Fibroblast of skin of scalp (primary cell): ENCODE measurements at places on chromosomes 13 and 19.

DNA sequence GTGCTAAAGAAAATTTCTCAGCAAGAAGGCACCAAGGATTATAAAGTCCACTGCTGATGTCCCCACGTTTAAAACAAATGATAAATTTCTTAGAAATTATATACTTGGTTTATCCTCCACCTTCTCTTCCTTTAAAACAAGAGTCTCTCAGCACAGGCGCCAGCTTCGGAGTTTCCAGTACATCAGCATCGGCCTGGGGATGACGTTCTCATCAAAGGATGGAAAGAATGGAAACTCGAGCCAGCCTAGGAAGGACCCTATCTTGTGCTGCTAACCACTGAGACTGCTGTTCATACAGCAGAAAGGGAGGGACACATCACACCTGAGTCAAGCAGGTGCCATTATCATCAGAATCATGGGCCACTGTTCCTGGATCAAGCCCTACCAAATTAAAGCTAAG, 29.8 kb upstream of the ZNF83 start:
- no peak for DNase-seq

GRCh38 chr13:75633285-75633684, 2.8 kb upstream of the LMO7 start:
- peak; percentile 98 for DNase-seq

DNA sequence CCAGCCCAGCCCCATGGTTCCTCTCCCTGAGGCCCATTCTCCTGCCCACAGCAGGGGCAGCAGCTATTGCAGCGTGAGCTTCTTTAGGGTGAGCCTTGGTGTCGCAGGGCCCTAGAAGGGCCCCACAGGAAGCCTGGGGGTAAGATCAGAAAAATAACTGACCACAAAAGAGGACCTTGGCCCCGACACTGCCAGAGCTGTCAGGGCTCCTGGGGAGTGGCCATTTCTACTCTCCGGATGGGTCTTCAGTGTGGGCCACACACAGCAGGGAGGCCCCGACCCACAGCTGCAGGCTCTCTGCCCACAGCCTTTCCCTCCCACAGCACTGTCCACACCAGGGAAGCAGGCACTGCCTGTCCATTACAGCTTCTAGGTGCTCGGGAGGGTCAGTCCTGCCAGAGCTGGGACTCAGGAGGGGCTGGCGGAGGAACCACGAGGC, 3.5 kb upstream of the SIGLEC8 start:
- DNase-seq = no peak

- DNase-seq = no peak
Observed at GRCh38 chr19:6209233-6209632, 70.5 kb downstream of the MLLT1 start.

DNA sequence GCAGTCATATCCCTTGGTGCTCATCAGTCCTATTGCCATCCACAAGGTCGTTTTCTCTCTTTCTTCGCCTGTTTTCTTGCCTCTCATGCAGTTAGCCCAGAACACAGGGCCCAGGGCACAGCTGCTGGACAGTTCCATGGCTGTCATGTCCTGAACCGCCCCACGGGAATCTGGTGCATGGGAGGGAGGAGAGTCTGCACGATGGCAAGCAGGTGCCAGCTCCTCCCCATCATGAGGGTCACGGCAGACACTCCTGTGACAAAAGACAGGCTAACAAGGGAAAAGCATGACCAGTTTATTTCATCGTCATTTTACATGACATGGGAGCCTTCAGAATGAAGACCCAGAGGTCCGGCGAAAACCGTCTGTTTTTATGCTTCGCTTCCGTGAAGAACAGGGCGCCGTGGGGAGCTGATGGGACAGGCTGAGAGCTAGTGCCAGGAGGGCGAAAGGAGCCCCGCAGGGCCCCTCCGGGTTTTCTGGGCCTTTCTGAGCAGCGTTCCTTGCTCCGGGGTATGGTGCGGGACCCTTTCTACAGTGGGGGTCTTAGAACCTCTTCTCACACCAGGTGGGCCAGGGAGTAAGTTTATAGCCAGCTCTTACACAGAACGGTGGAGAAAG, 135.7 kb downstream of the STK24 start:
- no peak for DNase-seq

- DNase-seq = no peak
Observed at GRCh38 chr13:99331881-99332293, 24.7 kb upstream of the GPR183 start.
